NCI-H69 (cell line): ENCODE measurements at places on chromosomes 2 and 18.
A peak's percentile ranks its signal among the peaks of the same experiment; 100 is the strongest.

GRCh38 chr2:1867141-1867540 is 122.8 kb upstream of the PXDN start:
- no peak for DNase-seq

DNA sequence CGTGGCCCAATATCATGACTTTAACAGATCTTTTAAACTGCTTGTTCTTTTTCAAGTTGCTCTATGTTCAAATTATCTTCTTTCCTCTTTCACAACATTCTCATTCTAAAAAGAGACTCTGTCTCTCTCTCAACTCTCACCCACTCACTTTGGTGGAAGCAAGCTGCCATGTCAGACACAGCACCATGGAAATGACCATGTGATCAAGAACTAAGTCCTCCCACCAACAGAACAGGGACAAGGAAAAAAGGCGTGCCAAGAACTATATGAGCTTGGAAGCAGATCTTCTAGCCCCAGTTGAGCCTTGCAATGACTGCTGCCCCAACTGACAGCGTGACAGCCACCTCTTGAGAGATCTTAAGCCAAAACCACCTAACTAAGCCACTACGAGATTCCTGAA is 23.9 kb downstream of the BAZ2B start:
- no peak for DNase-seq

DNA sequence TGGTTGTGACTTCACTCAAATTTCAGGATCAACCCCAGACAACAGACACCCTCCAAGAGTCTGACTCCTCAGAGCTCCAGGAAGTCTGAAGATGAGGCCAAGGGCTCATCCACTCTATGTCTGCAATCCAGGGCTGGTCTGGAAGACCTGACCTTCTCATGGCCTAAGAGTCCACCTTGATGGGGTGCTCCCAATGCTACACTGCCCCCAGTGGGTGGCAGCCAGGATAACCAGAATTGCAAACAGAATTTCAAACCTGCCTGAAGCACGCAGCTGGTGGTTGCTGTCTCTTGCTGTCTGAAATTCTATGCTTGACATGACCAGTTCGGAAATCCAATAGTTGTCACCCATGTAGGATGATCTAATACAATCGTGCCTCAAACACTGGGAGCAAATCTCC is 96.0 kb downstream of the UXS1 start:
- DNase-seq = peak; percentile 0

DNA sequence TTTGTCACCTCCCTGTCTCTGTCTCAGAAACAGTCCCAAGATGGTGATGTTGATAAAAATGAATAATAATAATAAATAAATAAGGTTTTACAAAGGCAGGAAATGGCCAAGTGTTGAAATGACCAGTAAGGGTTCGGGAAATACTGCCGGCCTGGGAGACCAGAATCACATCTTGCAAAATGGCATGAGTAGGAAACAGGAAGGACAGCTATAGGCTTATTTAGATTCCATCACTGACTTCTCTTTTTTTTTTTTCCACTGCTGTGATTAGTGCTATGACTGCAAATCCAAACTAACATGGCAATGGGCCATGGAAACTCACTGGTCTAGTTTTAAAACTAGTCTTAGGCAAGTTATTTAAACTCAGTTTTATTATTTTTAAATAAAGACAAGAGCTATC is 60.6 kb downstream of the SCN1A start:
- DNase-seq = no peak

DNA sequence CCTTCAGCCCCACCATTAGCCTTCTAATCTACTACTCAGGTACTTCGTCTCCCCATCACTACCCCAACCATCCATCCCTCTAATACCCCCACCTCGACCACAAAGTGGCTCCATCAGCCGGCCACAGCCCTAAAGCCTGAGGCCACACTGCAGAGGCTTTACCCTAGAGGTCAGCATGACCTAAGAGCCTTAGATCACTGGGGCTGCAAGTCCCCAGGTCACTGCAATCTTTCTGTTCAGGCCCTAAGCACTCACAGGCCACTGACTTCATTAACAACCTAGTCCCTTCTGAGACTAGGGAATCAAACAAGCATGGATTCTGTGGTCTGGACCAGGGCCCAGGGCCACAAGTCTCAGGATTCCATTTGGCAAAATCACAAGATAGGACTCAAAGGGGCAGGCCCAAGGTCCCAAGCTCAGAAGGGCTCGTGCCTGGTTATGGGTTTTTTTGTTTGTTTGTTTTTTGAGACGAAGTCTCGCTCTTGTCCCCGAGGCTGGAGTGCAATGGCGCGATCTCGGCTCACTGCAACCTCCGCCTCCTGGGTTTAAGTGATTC is 37.0 kb upstream of the PKDCC start:
- DNase-seq = no peak

DNA sequence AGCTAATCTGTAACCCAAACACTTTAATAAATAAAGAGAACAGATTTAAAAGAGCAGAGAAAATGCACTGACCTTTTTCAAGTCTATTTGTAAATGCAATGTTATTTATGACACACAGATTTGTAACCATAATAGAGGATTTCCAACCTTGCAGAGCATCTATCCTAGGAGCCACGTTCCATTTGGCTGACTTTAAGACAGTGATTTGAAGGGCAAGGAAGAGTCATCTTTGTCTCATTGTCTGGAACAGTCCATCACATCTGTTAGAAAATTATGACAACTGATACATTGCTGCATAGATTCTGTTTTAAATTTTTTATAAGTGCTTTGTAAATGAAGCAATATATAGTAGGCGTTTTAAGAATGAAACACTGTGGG is 90.8 kb upstream of the L3MBTL4 start:
- DNase-seq = no peak

GRCh38 chr2:109129356-109129920 is 433 bp downstream of the SH3RF3 start:
- DNase-seq = peak; percentile 11

GRCh38 chr2:168773719-168774521 is 28.5 kb upstream of the NOSTRIN start:
- peak; percentile 75 for DNase-seq

- DNase-seq = peak; percentile 58
Measured at GRCh38 chr2:55616551-55617174, 759 bp downstream of the PPP4R3B start.

DNA sequence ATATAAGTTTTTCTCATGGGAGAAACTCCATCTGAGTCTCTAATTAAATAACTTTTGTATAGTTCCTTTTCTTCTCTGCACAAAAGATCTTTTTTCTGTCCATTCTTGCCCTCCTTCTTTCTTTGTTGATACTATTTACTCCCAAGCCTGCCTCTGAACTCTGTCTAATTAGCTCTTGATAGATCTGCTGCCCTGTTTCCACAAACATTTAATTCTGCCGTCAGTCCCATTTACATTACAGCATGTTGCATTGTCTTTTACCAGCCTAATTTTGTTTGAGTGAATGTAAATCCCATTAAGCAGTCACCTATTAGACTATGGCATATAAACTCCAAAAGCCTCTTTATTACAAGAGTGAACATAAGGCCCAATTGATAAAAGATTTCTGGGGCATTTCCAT is 254.4 kb downstream of the ERBB4 start:
- DNase-seq = peak; percentile 89

DNA sequence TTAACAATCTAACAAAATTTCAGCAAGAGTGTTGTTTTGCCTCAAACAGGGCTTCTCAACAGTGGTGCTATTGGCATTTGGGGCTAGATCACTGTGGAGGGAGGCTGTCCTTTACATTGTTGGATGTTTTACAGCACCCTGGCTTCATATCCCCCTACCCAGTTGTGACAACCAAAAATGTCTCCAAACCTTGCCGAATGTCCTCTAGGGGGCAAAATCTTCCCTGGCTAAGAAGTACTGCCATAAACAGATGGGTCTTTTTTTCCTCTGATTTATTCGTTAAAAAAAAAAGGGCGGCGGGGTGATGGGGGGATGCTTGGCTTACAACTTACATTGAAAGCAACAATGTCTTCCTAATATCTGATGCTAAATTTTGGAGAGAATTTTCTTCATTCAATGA is 207.6 kb upstream of the CCDC150 start:
- peak; percentile 43 for DNase-seq

DNA sequence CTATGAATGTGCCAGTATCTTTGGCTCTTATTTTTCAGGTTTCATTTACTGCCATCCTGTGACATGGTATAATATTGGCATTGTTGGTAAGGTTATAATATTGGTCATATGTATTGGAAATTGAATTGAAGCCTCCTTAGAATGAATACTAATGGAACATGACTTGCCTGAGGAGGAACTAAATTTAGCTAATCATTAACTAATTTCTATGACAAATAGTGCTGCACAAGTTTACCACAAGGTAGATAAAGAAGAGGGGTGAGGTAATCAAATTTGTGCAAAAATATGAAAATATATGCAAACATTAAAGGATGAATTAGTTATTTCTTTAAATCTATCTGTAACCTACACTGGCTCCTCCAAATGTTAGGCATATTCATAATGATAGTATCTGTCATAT is 43.2 kb upstream of the ORC2 start:
- DNase-seq = no peak

DNA sequence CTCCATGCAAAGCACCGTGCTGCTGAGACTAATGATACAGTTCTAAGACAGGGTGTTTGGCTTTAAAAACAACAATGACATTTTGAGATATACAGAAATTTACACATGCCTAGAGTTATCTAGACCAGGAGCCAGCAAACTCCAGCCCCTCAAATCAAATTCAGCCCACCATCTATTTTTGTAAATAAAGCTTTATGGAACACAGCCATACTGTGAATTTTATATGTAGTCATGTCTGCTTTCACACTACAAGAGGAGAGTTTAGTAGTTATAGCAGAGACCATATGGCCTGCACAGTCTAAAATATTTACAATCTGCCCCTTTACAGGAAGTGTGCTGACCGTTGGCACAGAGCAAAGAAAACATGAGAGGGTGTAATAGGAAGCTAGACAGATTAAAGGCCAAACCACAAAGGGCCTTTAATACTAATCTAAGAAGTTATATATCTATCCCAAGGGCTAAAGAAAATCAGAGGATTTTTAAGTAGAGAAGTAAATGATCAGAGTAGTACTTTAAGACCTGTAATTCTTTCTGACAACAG is 39.4 kb downstream of the NBAS start:
- DNase-seq = peak; percentile 11

GRCh38 chr2:202754936-202755335 is 116.6 kb downstream of the ICA1L start:
- no peak for DNase-seq

- peak; percentile 72 for DNase-seq
Measured at GRCh38 chr2:197306696-197307040, 3.9 kb downstream of the ANKRD44 start.

DNA sequence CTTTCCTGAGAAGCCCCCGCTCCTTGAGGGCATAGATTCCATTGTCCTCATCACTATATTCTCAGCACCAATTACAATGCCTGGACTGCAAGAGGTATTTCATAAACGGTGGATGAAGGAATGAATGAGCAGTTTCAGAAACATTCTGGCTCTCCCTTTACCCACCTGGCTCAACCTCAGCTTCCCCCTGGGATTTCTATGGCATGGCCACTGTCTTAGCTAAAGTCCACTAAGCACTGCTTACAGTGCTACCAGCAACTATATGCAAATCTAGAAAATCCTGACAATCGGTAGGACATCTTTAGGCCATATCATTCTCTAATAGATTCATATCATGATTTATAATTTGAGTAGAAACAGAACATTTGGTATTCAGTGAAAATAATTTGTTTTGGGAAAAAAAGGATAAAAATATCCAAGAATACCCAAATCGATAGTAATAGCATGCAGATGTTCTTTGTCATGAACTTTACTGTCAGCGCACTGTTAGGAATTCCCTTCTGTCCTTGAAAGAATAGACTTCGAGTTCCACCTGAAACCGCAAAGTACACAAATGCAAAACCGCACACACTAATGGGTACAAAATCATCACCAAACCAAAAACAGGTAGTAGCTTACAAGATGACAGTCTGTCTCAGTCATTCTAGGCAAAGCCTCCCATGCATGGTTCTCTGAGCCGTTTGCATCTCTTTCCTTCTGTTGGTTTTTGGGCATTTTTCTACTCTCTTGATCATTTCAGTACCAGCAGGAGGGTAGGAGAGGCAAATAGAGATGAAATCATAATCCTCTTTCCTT is 303.6 kb upstream of the ID2 start:
- no peak for DNase-seq

- DNase-seq = no peak
Measured at GRCh38 chr2:124814968-124815745, 790.1 kb downstream of the CNTNAP5 start.
